Astrocyte (in vitro differentiated cells and primary cell): ENCODE measurements at places on chromosomes 2 and 18. TPM values are rescaled to one million over a fixed set of nuclear protein-coding genes. Genes with fewer than 3 reads are reported as not detected.

HTR2B gene
- 0.27 TPM in 1 of 2 replicates, not detected in the other for total RNA-seq

RTP5 gene
- total RNA-seq = not detected in 2 replicates

RND3 gene
- 92.0 and 117 TPM in 2 replicates for total RNA-seq

SIX3 gene
- 0.48 and 1.7 TPM in 2 replicates for total RNA-seq

LIMS4 gene
- total RNA-seq = 1.3 and 3.7 TPM in 2 replicates

FOXI3 gene
- total RNA-seq = 0.60 and 2.3 TPM in 2 replicates

VIT gene
- total RNA-seq = not detected in 2 replicates
